ENCODE measurements at places on chromosomes 16 and 17.

GRCh38 chr17:42309986-42310786 is 21.9 kb downstream of the STAT5A start:
- peak overlapping the region; percentile 44 for H3K27ac ChIP-seq
- H3K36me3 ChIP-seq: peaks cover 69% of the 10 kb centered on the region
- no peak overlapping the region for H3K4me3 ChIP-seq
- H3K4me1 ChIP-seq: peaks cover 49% of the 10 kb centered on the region

DNA sequence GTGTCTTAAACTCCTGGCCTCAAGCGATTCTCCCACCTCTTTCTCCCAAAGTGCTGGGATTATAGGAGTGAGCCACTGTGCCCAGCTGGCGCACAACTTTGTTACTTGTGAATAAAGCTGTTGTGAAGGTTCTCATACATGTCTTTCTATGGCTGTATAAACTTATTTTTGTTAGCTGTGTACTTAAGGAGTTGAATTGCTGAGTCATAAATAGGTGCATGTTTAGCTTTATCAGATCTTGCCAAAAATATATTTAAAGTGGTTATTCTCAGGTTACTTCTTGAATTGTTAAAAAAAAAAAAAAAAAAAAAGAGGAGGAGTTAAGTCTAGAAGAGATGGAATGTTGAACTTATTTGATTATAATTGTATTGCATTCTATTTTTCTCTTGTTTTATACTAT is 47.6 kb upstream of the IRX3 start:
- H3K27me3 ChIP-seq: peaks cover 8% of the 10 kb centered on the region
- no peaks in the 10 kb centered on the region for H3K36me3 ChIP-seq
- H3K4me1 ChIP-seq: no peaks in the 10 kb centered on the region
- H3K27ac ChIP-seq: no peak overlapping the region
- no peak for DNase-seq
- no peak overlapping the region for H3K4me3 ChIP-seq

DNA sequence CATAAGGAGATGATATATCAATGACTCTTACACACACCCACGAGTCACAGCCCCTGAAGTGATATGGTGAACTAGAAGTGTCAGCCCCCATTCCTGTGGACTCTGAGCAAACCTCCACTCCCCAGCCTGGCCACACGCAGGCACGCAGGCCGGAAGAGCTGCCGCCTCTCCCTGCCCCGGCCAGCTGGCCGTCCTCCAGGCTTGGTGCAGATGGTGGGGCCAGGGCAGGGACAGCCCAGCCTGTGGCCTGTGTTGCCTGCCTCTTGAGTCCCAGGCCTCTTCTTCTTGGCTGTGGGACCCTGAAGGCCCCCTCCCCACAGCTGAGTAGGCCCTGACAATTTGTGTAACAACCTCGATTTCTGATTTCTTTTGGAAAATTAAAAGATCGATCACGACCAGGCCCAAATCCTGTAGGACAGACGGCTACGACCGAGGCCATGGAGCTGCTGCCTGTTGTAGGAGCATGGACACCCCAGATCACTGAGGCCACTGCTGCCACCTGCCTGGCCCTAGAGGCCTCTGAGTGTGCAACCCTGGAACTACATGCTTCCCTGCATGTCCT is 10.0 kb upstream of the MPRIP start:
- no peak overlapping the region for H3K4me3 ChIP-seq
- H3K4me1 ChIP-seq: no peaks in the 10 kb centered on the region
- no peak for DNase-seq
- H3K36me3 ChIP-seq: no peaks in the 10 kb centered on the region
- no peaks in the 10 kb centered on the region for H3K27me3 ChIP-seq
- no peak overlapping the region for H3K27ac ChIP-seq

DNA sequence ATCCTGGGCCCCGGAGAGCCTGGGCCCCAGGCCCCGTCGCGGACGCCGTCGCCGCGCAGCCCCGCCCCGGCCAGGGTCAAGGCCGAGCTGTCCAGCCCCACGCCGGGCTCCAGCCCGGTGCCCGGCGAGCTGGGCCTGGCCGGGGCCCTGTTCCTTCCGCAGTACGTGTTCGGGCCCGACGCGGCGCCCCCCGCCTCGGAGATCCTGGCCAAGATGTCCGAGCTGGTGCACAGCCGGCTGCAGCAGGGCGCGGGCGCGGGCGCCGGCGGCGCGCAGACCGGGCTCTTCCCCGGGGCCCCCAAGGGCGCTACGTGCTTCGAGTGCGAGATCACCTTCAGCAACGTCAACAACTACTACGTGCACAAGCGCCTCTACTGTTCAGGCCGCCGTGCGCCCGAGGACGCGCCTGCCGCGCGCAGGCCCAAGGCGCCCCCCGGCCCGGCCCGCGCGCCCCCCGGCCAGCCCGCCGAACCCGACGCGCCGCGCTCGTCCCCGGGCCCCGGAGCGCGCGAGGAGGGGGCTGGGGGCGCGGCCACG is 36.8 kb upstream of the ZC3H18 start:
- no peak overlapping the region for H3K4me3 ChIP-seq
- H3K27ac ChIP-seq: no peak overlapping the region
- H3K4me1 ChIP-seq: peaks cover 3% of the 10 kb centered on the region
- DNase-seq: no peak
- no peaks in the 10 kb centered on the region for H3K27me3 ChIP-seq
- H3K36me3 ChIP-seq: peaks cover 3% of the 10 kb centered on the region

DNA sequence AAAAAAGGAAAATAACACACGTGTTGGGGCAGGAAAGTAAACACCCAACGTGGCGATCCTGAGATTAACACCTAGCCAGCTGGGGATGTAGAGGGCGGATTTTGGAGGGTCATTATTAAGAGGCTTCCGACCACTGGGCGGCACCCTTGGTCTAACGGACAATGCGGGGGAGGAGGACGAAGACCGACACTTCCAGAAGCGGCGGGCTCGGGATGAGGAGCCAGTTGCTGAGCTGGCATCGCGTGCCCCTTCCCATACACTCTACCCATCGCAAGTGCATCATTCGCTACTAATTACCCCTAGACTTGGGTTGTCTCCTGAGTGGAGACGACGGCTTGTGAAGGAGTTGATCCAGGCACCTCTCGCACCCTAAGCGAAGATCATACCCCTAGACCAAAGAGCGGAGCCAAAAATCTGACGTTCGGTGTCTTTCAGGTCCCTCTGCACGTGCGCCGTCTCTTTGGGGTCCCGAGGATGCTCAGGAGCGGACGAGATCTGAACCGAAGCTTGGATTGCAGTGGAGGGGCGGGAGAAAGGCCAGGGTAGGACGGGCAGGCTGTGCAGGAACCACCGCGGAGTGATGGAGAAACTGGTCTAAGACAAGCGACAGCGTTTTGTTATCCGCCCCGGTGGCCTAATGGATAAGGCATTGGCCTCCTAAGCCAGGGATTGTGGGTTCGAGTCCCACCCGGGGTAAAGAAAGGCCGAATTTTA is 17.6 kb downstream of the ZNF213 start:
- peak; percentile 86 for DNase-seq
- peak overlapping the region; percentile 68 for H3K4me3 ChIP-seq
- peaks cover 11% of the 10 kb centered on the region for H3K36me3 ChIP-seq
- H3K4me1 ChIP-seq: peaks cover 42% of the 10 kb centered on the region
- H3K27ac ChIP-seq: peak overlapping the region; percentile 71

GRCh38 chr16:23742766-23743165 is 12.1 kb upstream of the CHP2 start:
- no peak overlapping the region for H3K27ac ChIP-seq
- no peaks in the 10 kb centered on the region for H3K4me1 ChIP-seq
- peaks cover 42% of the 10 kb centered on the region for H3K27me3 ChIP-seq
- DNase-seq: no peak

- DNase-seq: no peak
- no peaks in the 10 kb centered on the region for H3K4me1 ChIP-seq
- no peak overlapping the region for H3K4me3 ChIP-seq
- H3K36me3 ChIP-seq: peaks cover 4% of the 10 kb centered on the region
- no peaks in the 10 kb centered on the region for H3K27me3 ChIP-seq
Observed at GRCh38 chr17:76572201-76572910, 13.3 kb downstream of the ST6GALNAC2 start.

DNA sequence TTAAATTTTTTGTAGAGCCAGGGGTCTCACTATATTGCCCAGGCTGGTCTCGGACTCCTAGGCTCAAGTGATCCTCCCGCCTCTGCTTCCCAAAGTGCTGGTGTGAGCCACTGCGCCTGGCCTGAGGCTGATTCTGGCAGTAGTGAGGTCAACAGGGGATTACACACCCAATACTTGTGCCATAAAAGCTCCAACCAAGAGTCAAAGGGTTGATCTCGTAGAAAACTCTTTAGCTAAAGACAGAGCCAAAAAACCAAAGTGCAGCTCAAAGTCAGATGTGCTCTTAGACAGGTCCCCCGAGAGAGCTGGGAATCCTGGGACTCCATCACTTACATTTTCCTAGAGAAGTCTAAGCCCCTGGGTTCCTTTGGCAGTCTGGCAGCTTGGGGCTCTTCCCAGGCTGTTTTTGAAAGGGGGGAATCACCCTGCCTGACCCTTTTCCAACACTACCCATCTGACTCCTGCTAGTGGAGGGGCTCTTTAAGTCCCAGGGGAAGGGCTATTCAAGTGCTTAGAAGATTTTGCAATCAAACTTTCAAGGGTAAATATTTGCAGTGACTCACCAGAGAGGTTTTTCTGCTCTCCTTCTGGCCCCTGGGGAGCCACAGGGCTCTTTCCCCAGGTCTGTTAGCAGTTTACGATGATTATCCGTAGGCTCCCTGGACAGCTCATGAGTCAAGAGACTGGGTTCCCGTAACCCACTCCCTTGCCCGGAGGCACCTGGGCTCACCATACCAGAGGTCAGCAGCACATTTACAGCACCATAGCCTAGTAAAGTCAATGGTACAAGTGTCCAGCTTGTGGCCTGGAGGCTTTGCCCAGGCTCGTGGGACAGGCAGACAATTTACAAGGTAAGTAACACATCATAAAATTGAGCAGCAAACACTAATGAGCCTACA is 408.7 kb downstream of the SLC39A11 start:
- H3K4me3 ChIP-seq: no peak overlapping the region
- no peak overlapping the region for H3K27ac ChIP-seq
- H3K4me1 ChIP-seq: peaks cover 2% of the 10 kb centered on the region
- no peaks in the 10 kb centered on the region for H3K36me3 ChIP-seq
- H3K27me3 ChIP-seq: no peaks in the 10 kb centered on the region

GRCh38 chr16:5865236-5865635 is 767.6 kb upstream of the EEF2KMT start:
- H3K27ac ChIP-seq: no peak overlapping the region
- H3K4me3 ChIP-seq: no peak overlapping the region
- H3K36me3 ChIP-seq: no peaks in the 10 kb centered on the region
- DNase-seq: no peak
- H3K27me3 ChIP-seq: no peaks in the 10 kb centered on the region
- no peaks in the 10 kb centered on the region for H3K4me1 ChIP-seq

DNA sequence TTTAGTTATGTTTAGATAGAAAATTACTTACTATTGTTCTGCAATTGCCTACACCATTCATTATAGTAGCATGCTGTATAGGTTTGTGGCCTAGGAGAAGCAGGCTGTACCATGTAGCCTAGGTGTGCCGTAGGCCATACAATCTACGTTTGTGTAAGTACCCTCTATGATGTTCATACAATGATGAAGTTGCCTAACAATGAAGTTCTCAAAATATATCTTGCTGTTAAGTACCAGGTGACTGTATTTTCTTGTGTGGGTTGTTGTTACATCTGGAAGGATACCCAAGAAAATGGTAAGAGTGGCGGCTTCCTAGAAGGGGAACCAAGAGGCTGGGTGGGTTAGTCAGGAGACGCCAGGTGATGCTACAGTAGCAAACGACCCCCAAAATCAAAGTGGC is 88.3 kb upstream of the FOXF1 start:
- no peak for DNase-seq
- no peaks in the 10 kb centered on the region for H3K27me3 ChIP-seq
- no peak overlapping the region for H3K4me3 ChIP-seq
- H3K36me3 ChIP-seq: no peaks in the 10 kb centered on the region
- no peak overlapping the region for H3K27ac ChIP-seq

DNA sequence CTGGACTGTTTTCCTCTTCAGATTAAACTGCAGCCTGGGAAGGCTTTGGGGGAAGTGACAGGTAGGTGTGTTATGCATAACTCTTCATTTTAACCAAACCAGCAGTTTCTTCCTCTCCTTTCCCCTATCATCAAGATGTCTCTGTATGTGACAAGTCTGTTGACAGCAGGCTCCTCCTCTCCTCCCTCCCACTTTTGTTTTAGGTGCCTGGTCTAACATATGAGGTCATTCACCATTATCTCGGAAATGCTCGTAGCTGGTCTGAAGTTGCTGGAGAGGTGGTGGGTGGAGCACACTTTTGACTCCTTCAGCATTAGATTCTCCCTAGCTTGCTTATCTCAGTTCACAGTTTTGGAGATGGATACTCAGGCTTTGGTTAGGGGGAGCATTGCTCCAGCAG is 571.0 kb upstream of the EEF2KMT start:
- no peak overlapping the region for H3K27ac ChIP-seq
- H3K36me3 ChIP-seq: no peaks in the 10 kb centered on the region
- H3K4me3 ChIP-seq: no peak overlapping the region
- H3K4me1 ChIP-seq: no peaks in the 10 kb centered on the region

- DNase-seq: no peak
- H3K4me1 ChIP-seq: peaks cover 10% of the 10 kb centered on the region
- no peak overlapping the region for H3K4me3 ChIP-seq
- H3K27ac ChIP-seq: no peak overlapping the region
- H3K36me3 ChIP-seq: no peaks in the 10 kb centered on the region
Observed at GRCh38 chr17:32882734-32883133, 5.8 kb upstream of the MYO1D start.

DNA sequence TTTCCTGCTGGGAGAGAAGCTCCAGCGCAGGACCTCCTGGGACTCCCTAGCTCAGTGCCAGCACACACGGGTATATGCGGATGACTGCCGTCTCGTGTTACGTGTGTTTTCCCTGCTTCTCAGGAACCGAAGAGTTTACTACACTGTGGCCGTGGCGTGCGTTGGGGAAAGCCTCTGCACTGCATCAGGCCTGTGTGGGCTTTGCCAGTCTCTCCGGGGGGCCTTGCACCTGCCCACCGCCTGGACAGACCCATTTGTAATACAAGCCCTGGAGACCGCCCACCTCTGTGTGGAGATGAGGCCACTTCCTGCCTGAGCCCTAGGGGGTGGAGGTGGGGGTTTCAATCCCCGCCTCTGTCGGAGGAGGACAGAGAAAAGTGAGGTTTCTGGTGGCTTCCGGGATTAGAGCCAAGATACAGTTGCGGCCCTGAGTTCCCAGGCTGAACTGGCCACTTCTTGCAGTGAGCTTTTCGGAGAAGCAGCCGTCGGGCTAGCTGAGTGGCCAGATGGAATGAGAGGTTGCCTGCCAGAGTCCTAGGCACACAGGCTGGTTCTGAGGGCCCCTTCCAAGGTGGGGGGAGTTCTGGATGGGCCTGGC is 43.4 kb upstream of the GSE1 start:
- H3K4me3 ChIP-seq: peak overlapping the region; percentile 43
- H3K27me3 ChIP-seq: no peaks in the 10 kb centered on the region
- H3K27ac ChIP-seq: peak overlapping the region; percentile 72
- peak; percentile 51 for DNase-seq

GRCh38 chr17:67511012-67511411 is 133.9 kb downstream of the PITPNC1 start:
- no peak overlapping the region for H3K27ac ChIP-seq
- DNase-seq: no peak
- no peaks in the 10 kb centered on the region for H3K27me3 ChIP-seq

- H3K36me3 ChIP-seq: no peaks in the 10 kb centered on the region
- H3K27me3 ChIP-seq: no peaks in the 10 kb centered on the region
- H3K4me3 ChIP-seq: no peak overlapping the region
- no peaks in the 10 kb centered on the region for H3K4me1 ChIP-seq
- DNase-seq: no peak
- no peak overlapping the region for H3K27ac ChIP-seq
Observed at GRCh38 chr17:71966459-71967313, 154.1 kb upstream of the SOX9 start.
